Fibroblast of mammary gland (primary cell): ENCODE measurements at places on chromosomes 1 and 21.

- DNase-seq, result peak; percentile 75
Observed at GRCh38 chr1:205936846-205937586, 6.2 kb downstream of the SLC26A9 start.

DNA sequence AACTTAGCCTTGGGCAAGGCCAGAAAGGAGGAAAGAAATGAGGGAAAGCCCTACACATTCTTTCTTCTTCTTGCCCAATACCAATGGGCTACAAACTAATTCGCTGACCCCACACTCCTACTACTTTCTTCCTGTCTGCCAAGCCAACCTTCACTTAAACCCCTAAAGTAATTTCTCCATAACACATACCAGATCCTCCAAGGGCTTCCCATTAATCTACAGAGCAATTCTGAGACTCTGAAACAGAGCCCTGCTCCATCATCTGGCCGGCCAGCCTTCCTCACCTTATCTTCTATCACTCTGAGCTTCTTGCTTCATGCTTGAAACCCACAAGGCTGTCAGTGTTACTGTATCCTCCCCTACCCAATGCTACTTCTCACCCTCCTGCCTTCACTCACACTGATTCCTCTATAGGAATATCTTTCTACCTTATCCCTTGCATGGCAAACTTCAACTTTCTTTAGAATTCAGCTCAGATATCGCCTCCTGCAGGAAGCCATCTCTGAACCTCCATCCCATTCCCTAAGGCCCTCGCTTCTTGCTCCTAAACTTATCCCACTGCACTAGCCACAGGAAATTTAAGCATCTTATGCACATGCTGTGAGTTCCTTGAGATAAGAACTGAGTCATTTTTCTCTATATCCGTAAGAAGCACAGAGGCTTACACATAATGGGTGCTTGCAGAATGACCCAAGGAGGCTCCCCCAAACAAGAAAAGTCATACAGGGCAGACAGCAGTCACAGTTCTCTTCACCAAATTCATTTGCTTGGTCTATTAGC lies 81.9 kb downstream of the JAK1 start:
- DNase-seq, result no peak

GRCh38 chr1:87052961-87053360 lies 138.5 kb downstream of the HS2ST1 start:
- no peak for DNase-seq

- peak; percentile 45 for DNase-seq
Observed at GRCh38 chr1:21278860-21279845, 11.1 kb downstream of the ECE1 start.

GRCh38 chr1:19430121-19431068 lies 54.9 kb downstream of the CAPZB start:
- peak; percentile 83 for DNase-seq

DNA sequence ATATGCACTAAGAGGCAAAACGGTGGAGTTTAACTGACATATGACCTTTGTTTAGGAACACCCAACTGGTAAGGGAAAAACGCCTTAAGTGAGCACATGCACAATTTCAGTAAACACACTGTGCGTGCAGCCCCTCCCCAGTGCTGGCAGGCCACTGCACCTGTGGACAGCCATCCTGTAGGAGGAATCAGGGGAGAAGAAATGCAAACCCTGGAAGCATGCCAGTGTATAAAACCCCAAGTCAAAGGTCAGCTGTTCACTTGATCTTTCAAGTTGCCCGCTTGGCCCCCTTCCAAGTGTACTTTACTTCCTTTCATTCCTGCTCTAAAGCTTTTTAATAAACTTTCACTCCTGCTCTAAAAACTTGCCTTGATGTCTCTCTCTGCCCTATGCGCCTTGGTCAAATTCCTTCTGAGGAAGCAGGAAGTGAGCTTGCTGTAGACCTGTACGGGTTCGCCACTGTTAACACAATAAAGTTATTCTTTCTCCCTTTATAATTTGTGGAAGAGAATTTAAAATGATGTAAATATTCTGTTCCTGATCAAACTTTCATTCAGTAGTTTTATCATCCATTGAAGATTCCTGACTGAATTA lies 31.8 kb downstream of the USP25 start:
- DNase-seq, result no peak

GRCh38 chr1:84797603-84798002 lies 95.4 kb downstream of the LPAR3 start:
- DNase-seq, result no peak

DNA sequence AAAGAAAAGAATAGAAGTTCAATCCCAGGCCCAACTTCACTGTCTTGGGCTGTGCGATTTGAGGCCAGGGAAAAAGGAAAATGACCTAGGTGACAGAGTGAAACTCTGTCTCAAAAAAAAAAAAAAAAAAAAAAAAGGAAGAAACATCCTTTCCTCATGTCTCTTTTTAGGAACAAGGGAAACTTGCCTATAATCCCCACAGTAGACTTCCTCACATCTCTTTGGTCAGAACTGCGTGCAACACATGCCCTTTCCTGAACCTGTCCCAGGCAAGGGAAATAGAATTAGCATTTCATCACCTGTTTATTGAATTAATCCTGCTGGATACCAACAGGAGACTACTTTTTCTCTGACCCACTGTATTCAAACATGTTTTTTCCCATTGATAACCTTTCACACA lies 2.3 kb downstream of the DCST1 start:
- DNase-seq, result no peak

GRCh38 chr1:156108664-156109241 lies 5.8 kb upstream of the LMNA start:
- DNase-seq, result peak; percentile 65

GRCh38 chr1:72516826-72517225 lies 234.5 kb upstream of the NEGR1 start:
- DNase-seq, result peak; percentile 14

- DNase-seq, result no peak
Observed at GRCh38 chr1:243364866-243365265, 109.0 kb downstream of the SDCCAG8 start.
